GDM1 (cell line): ENCODE measurements at places on chromosomes 7 and 10.

GRCh38 chr7:146670532-146670931 is 553.9 kb downstream of the CNTNAP2 start:
- no peak for DNase-seq

GRCh38 chr10:90462749-90463470 is 394.9 kb downstream of the HTR7 start:
- DNase-seq = no peak

DNA sequence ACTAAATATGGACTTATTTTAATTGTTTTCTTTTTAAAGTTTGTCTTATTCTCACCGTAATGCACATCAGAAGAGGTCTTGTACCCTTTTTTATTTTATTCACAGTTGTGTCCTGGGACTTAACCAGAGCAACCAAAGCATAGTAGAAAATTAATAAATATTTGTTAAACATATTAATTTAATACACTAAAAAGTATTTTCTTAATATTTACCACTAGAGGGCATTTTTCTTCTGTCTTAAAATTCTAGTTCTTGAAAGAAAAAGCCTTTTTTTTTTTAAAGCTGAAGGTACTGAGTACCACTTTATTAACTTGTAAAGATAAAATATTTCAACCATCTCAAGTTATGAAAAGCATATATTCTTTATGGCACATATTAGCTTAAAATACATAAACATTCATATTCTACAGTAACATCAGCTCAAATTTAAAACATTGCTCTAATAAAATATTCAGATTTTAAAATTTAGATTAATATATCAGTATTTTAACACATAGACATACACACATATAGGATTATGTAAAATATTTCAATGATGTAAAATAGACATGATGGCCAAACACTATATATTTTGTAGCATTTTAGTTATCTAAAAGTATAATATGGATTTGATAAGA is 260.4 kb downstream of the SEMA3A start:
- no peak for DNase-seq

- no peak for DNase-seq
Measured at GRCh38 chr7:117036053-117036669, 82.9 kb downstream of the ST7 start.

GRCh38 chr7:110144599-110144998 is 946.3 kb upstream of the LRRN3 start:
- no peak for DNase-seq

GRCh38 chr7:120724955-120725354 is 133.0 kb downstream of the TSPAN12 start:
- no peak for DNase-seq

DNA sequence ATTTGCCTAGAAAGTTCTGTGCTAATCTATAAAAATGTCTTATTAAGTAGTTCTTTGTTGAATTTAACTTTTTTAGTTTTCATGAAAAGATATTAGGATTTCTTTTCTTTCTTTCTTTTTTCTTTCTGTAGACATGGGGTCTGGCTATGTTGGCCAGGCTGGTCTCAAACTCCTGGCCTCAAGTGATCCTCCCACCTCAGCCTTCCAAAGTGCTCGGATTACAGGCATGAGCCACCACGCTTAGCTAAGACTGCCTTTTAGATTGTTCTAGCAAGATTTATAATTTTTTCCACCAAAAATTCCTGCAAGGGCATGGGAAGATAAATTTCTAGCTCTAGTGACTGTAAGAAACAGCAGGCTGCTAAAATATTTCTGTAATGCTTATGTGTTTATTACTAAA is 140.5 kb downstream of the WDR37 start:
- DNase-seq = no peak

DNA sequence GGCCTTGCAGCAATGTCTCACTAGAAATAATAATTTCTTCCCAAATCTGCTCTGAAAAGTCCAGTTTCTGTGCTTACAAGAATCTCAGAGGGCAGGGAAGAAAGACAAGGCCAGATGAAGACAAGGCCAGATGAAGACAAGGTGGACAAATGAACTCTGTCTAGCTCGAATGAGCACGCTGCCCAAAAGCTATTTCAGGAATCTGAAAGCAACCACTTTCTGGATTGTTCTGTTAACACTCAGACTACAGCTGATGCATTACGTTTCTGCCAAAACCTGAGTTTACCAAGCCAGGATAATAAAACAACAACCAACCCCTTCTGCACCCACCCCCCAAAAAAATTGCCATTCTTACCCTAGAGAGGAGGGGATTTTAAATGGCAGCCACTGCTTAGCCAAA is 1073.6 kb downstream of the SORCS3 start:
- no peak for DNase-seq

DNA sequence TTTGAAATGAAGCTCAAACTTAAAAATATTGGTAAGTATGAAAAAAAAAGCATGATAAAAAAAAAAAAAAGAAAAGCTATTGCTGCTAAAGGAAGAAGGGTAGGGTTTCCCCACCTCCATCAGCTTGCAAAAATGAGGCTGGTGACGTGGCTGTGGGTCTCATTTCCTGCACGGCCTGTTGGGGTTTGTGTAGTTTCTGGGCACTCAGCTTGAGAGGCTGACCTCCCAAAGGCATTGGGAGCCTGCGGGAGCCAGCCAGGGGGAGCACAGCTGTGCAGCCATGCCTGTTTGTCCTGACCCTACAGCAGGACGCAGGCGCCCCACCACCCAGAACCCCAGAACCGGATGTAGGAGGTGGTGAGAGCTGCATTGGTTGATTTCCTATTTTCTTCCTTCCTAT is 48.8 kb upstream of the CARD11 start:
- DNase-seq = peak; percentile 24

GRCh38 chr7:18013936-18014335 is 13.7 kb downstream of the PRPS1L1 start:
- DNase-seq = no peak

- no peak for DNase-seq
Measured at GRCh38 chr7:17380736-17381662, 82.5 kb downstream of the AHR start.

DNA sequence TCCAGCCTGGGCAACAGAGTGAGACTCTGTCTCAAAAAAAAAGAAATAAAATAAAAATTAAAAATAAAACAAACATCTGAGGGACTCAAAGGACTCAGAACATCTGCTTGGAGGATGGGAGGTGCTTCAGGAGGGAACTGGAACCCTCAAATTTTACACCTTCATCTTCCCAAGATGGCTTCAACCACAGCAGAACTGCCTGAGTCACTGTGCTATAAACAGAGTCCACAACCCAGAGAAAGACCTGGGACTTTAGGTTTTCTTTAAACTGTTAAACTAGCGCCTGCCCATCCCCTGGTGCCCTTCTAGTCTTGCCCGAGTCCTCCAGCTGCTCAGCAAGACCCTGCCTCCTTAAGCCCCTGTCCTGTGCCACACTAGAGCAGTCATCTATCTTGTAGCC is 40.8 kb downstream of the RGS10 start:
- DNase-seq = no peak

DNA sequence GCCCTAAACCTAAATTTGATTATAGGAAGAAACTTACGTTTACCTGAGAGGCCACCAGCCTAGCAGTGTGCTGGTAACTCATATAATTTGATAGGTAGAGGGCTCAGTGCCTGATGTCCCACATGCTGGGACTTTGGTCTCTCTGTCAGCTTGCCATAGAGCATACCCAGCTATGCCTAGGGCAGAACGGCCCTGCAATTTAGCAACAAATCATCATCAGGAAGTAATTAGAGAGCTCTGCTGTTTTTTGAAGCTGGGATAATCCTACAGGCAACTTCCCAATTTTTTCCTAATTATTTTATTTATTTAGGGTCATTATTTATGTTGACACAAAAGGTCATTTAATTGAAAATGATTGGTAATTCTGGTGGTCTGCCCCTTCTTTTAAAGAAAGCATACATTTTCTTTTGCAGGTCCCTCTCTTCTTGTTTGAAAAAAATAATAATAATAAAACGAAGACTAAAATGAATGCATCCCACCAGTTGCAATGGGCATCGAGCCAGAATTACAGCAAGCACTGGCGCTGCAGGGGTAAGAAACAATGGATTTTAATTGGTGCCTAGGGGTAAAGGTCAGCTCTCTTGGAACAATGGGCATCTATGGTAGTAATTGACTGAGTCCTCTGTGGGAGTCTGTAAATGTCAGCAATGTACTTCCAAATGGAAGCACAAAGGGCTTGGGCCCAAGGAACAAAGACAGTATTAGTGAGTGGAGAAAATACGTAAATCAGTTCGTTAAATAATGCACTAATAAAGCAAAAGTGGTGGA is 348.0 kb downstream of the SORCS1 start:
- no peak for DNase-seq

DNA sequence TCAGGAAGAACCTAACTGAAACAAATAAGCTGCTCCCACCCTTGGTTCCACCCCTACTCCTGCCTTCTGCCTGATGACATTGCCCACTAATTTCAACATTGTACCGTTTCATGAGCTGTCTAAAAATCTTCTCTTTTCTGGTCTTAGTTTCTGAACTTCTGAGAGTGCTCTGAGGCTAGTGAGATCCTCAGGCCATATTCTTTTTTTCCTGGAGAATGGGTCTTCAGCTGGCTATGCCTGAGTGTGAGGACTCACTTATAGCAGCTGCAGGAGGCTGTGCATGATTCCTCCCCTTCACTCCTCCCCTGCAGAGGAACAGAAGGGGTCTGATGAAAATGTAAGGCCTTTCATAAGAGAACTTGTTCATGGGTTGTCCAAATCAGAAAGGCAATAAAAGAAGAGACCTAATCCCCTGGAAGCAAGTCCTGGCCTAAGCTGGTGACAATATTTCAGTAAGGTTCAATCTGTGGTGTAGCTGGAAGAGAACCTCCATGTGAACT is 11.1 kb downstream of the HOXA4 start:
- no peak for DNase-seq
